ENCODE measurements at places on chromosomes 6 and 20.

DNA sequence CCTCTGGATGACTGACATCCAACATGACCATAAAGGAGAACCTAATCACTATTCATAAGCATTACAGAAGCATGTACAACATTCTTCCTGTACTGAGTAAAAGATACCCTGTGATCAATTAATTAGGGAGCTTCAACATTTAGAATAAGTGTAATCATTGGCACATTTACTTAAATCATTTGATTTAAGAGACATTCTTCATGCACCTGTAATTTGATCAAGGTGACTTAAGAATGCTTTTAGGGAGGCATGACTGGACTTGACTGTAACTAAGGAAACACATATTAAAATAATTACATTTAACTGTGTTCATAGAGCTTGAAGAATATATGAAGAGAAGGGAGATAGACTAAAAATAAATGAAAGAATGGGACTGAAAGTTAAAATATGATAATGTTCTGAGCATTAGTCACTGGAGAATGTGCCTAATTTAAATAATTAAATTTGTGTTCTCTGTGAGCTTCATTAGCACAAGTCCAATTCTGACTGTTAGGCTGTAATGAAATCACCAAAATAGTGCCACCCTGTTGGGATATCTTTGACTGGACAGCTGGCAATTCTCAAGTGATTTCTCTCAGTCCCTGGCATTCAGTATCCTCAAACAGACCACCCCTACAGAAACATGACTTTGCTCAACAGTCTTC is 295.5 kb upstream of the ADGRB3 start:
- DNase-seq: no peak

DNA sequence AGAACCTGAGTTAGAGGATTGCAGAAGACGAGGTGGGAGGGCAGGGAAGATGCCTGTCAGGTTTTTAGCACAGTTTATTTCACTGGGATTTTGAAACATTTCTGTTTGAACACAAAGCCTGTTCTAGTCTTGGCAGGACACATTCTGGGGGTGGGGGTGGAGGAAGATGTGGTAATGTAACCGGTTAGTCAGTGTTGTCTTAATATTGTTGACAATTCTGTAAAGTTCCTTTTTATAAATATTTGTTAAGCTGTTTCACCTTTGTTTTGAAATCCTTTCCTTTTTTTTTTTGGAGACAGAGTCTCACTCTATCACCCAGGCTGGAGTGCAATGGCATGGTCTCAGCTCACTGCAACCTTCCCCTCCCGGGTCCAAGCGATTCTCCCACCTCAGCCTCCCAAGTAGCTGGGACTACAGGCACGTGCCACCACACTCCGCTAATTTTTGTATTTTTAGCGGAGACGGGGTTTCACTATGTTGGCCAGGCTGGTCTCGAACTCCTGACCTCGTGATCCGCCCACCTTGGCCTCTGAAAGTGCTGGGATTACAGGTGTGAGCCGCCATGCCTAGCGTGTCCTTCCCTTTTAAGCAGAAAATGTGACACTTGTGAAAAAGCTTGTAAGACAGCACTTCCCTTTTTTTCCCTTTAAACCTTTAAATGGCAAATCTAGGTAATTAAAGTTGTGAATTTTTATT is 20.2 kb downstream of the SLC9A8 start:
- no peak for DNase-seq

GRCh38 chr6:33169291-33170175 is 22.7 kb downstream of the COL11A2 start:
- no peak for DNase-seq

GRCh38 chr6:56263596-56264315 is 16.4 kb upstream of the COL21A1 start:
- no peak for DNase-seq

- DNase-seq: no peak
Measured at GRCh38 chr6:1039191-1039590, 272.7 kb upstream of the FOXQ1 start.

DNA sequence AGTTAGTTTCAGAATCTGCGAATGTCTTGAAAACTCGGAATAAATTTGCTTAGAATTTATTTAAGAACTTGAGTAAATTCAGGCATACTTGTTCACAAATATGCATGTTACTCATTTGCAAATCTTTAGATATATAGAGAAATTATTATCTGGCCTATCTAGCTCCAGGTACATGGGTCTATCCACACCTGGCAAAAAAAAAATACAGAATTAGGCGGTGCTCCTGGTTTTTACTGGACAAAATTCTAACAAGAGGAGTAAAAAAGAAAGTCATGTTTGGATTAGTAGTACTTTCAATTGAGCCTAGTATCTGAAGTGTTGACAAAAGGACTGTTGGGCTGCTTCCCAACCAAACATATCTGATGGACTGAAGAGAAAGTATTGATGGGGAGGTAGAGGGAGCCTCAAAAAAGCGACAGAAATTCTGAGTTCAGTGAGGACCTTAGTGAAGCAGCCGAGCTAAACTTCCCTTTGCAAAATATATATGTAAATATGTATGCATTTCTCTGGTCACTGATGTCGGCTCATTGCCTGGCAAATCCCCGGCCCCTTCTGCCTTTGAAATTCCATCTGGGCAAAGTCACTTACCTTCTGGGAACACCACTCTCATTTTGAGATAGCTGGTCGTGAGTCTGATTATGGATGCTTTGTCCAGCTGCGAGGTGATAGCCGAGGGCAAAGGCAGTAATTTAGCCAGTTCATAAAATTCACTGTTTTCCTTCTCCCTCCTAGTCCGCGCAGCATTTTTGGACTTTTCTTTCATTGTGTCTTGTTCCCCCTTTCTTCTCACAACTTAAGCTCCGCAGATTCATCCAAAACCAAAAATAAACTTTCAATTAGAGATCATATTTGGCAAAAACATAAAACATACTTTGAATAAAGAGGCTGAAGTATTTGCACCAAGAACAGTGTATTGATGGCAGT is 1.8 kb downstream of the SIM1 start:
- no peak for DNase-seq

DNA sequence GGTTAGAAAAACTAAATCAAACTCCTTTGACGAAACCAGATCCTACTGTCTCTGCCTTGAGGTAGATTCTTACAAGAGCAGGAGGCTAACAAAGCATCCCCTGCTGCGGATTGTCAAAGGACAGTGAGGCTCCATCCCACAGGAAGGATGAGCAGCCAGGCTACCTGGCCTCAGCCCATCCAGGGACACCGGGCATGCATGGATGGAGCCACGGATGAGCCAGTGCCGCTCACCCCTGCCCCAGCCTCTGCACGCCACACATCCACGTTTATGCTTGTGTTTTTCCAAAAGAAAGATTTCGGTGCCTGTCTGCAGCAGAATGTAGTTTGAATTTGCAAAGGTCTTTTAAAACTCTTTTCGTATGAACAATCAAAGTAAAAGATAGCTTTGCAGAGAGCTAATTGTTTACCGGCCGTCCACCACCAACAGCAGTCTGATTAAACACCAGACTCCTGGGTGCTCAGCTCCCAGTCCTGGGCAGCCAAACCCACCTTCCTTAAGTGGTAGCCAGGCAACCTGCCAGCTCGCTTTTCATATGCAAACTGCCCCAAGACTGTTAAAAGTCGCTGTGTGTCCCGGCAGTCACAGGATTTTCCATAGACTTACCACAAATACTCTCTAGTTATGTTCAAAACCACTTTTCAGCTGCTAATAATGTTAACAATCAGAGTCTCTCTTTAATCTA is 999 bp downstream of the THBS2 start:
- no peak for DNase-seq

DNA sequence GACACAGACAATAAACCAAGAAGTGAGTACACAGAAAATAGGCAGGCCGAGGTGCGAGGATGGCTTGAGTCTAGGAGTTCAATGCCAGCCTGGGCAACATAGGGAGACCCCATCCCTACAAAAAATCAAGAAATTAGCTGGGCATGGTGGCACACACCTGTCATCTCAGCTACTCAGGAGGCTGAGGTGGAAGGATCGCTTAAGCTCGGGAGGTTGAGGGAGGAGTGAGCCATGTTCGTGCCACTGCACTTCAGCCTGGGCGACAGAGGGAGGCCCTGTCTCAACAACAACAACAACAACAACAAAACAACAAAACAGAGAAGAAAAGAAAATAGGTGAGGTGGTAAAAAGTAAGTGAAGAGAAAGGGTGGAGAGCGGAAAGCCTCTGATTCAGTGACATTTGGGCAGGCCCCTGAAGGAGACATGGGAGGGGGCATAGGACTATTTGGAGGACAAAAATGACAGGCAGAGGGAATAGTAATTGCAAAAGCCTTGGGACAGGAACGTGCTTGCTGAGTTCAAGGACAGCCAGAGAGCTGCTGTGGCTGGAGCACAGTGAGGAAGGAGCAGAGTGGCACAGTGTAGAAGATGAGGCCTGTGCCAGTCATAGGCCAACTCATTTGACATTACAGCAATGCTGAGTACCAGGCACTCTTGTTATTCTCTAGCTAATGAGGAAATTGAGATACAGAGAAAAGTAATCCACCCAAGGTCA is 160.6 kb downstream of the VEGFA start:
- no peak for DNase-seq

- no peak for DNase-seq
Measured at GRCh38 chr20:1072258-1072657, 46.1 kb upstream of the PSMF1 start.

- no peak for DNase-seq
Measured at GRCh38 chr6:130935978-130936377, 108.8 kb downstream of the SMLR1 start.

DNA sequence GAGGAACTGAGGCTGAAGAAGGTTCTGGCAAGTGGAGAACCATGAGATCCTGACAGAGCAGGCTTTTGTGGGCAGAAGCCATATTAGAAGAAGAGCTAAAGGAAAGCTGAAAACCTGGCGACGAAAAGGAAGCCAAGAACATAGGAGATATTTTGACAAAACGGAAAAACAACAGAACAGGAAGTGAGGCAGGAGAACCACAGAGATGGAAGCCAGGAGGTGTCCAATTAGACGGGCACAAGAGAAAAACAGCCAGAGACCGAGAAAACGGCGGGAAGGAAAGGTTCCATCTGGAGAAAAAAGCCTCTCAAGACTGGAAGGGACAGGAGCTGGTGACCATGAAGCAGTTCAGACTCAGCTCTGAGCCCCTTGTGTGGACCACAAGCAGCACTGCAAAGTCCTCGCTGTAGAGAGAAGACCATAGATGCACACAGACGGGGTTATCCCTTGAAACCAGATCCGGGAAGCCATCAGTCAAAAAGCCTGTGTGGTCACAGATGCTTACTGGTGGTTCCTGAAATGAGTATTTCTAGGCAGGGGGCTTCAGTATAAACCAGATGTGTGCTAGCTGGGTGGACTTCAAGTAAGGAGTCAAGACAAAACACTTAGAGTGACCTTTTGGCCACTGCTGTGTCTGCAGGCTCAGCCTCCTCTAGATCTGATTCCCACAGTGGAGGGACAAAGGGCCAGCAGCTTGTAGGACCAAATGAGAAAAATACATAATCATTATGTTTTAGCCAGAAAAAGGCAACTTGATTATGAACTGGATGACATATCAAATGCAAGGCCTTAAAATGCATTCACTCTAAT is 30.7 kb downstream of the SSR1 start:
- DNase-seq: no peak

GRCh38 chr6:799769-800168 is 106.8 kb upstream of the EXOC2 start:
- DNase-seq: no peak

- no peak for DNase-seq
Measured at GRCh38 chr6:133553652-133554051, 312.5 kb downstream of the EYA4 start.

GRCh38 chr6:99467509-99468106 is 42.5 kb upstream of the PNISR start:
- no peak for DNase-seq

DNA sequence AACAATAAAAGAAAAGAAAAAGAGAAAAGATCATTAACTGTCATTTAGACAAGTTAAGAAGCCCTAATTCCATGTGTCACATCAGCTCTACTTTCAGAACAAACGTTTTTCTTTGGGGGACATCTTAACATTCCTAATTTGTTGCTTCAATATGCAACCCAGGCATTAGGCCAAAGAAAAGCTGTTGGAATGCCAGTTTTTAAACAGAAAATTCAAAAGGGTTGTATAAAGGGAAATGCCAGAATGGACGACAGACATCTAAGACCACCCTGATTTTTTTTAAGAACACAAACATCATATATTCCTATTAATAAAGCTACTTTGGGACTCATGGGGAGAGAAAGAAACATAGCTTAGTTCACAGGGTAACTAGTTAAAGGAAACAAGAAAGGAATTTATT is 315.0 kb downstream of the GMDS start:
- no peak for DNase-seq

DNA sequence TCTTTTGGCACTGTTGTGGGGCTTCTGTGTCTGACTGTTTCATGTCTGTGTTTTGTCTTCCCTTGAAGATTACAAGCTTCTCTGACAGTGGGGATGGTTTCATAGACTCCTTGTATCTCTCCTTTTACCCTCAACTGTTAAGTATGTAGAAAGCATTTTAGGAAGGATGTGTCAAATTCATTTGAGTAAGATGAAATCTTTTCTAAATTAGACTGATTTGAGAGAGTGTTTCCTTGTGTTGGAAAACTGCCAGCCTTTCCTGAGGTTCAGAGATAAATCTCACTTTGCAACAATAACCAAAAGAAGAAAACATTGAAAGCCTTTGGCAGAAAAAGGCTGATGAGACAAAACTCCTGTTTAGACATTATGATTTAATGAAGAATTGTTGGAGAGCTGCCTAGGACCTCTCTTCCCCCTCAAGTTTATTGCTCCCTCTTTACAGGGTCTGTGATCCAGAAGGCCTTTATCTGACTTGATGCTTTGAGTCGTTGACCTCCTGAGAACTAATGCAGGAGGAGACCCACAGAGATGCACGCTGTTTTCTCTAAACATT is 68.3 kb downstream of the ANKS1A start:
- DNase-seq: no peak

GRCh38 chr6:117601811-117602150 is 530 bp downstream of the GOPC start:
- no peak for DNase-seq

DNA sequence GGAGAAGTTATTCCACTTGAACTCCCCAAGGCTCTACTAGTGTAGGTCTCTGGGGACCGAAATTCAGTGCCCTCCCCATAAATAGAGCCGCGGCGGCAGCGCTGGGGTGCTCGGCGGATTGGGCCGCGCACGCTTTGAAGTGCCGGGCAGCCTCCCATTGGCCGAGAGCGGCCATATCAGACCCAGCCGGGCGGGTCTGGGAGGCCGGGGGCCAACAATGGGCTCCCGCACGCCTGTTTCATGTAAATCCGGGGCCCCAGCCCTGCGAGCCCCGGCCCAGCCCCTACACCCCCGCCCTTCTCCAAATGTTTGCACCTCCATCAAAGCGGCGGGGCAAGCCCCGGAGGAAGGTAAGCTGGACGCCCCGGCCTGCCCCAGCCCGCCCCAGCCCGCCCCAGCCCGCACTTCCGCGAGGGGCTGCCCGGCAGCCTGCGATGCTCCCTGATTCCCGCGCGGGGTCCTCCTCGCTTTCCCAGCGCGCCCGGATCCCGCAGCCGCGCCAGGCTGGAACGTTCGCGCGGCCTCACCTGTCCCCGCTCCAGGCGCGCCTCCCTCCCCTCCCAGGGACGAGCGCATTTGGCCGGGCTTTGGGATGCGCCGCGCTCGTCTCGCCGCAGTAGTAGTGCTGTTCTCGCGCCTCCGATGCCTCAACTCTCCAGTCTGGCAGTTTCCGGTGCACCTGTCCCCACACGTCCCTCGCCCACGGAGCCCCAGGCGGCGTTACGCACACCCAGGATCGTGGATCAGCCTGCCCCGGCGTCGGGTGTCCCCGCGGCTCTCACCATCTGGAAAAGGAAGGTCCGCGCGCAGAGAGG is at the start of gene TBXT:
TBXT (minus strand) TSS at position 51 of the 815 bp plus-strand sequence. CDS start 260 bp downstream, outside the sequence.
- DNase-seq: peak; percentile 70

Measured in ecto neural progenitor cell (in vitro differentiated cells).